ENCODE measurements at places on chromosomes 11 and 22.

GRCh38 chr11:117413616-117414015 lies 86.0 kb downstream of the CEP164 start:
- DNase-seq, result no peak

GRCh38 chr22:41578114-41578513 lies 11.5 kb downstream of the PMM1 start:
- no peak for DNase-seq

GRCh38 chr11:76639621-76640020 lies 30.9 kb downstream of the LRRC32 start:
- DNase-seq, result no peak

GRCh38 chr11:126310200-126310991 lies 6.5 kb downstream of the DCPS start:
- DNase-seq, result peak; percentile 42

DNA sequence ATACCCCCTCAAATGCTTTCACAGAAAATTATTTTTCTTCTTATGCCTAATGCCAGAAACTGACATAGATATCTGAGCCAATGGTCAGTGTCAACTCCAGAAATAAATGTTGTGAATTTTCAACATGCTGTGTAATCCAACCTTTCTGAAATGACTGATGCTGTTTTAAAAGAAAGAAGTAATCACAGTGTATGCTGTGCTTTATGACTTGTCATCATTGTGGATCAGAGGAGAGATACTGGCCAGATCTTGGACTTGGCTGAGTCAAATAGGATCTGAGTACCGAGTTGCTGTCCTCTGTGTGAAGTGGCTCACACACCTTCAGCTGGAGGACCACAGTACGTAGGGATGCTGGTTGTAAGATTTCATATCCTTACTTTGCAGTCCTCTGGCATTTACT lies 89.9 kb upstream of the ARHGAP20 start:
- no peak for DNase-seq

- DNase-seq, result no peak
These were observed 111.3 kb downstream of the PLEKHA7 start for GRCh38 chr11:16902781-16903378.

DNA sequence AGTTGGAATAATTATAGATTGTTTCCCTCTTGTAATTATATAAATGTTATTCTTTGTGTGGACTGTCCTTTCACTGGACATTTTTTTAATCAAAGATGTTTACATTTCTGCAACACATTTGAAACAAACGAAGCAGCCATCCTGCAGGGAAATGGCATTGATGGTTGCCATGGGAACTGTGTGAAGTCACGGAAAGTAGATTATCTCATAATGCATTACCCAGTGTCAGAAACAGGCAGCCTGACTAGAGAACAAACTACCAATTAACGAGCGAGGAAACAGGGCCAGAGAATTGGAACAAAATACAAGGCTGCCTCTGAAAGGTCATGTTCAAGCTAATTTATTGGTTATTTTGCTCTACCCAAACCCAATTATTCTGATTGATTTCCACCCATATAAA lies 96.9 kb upstream of the LARGE1 start:
- no peak for DNase-seq

GRCh38 chr11:44104481-44105294 lies 9.2 kb downstream of the EXT2 start:
- DNase-seq, result no peak

- DNase-seq, result no peak
These were observed 38.9 kb downstream of the ZNF195 start for GRCh38 chr11:3340025-3340424.

- DNase-seq, result no peak
These were observed 234.9 kb upstream of the SESN3 start for GRCh38 chr11:95465887-95466286.

- no peak for DNase-seq
These were observed 137.7 kb downstream of the MN1 start for GRCh38 chr22:27663812-27664211.

DNA sequence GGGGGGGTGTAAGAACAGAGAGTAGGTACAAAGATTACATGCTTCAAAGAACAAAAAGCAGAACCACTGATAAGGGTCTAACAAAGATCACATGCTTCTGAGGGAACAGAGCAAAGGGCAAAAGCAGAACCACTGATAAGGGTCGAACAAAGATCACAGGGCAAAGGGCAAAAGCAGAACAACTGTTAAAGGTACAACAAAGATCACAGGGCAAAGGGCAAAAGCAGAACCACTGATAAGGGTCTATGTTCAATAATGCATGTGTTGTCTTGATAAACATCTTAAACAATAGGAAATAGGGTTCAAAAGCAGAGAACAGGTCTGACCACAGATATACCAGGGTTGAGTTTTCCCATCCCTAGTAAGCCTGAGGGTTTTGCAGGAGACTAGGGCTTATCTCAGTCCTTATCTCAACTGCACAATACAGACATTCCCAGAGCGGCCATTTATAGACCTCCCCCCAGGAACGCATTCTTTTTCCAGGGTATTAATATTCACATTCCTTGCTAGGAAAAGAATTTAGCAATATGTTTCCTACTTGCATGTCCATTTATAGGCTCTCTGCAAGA lies 81.9 kb upstream of the PGR start:
- no peak for DNase-seq

DNA sequence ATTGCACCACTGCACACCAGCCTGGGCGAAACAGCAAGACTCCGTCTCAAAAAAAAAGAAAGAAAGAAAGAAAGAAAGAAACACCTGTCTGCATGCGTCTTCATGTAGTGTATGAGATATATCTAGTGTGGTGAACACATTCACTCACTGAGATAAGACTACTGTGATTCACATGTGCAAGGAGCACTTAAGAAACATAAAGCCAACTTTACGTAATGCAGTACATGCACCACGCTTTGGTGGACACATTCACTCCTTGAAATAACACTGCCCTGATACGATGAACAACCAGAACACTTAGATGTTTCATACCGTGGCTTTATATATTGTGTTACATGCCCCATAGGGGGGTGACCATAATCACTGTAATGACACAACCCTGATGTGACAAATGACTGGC lies 96.0 kb downstream of the MICAL3 start:
- DNase-seq, result no peak

DNA sequence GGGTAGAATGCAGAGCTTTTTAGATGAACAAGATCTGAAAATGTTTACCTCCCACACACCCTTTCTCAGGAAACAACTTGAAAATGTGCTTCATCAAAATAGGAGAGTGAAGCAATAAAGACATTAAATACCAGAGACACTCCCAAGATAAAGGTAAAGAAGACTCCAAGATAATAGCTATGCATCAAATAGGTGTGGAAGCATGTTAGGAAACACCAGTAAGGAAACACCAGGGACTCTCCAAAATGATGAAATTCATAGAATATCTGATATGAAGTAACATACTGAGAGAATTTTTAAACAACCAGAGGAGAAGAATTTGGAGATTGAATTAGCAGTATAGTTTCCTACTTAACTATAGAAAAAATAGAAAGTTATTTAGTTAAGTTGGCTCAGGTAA lies 57.0 kb downstream of the OR10A6 start:
- DNase-seq, result no peak

DNA sequence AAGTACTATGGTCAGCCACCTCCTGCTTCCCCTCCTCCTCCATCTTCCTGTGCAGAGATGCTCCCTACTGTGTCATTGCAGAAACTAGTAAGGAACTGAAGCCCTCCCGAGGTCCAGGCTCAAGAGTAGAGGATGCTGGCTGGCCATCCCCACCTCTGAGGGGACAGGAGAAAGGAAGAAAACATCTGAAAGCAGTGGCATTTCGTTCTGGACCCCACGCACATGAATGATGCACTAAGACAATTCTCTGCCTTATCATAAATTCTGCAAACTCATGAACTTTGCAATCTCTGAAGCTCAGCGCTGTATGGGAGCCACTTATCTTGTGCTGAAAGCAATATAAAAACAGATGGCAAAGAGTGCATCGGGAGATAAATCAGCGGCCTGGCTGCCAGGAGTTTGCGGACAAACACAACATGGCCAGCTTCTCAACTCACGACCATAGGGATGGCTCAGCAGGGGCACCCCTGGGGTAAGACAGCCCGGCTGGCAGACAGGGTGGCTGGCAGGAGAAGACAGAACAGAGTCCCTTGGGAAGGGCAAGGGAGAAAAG lies 306.4 kb downstream of the NXPE2 start:
- DNase-seq, result no peak

DNA sequence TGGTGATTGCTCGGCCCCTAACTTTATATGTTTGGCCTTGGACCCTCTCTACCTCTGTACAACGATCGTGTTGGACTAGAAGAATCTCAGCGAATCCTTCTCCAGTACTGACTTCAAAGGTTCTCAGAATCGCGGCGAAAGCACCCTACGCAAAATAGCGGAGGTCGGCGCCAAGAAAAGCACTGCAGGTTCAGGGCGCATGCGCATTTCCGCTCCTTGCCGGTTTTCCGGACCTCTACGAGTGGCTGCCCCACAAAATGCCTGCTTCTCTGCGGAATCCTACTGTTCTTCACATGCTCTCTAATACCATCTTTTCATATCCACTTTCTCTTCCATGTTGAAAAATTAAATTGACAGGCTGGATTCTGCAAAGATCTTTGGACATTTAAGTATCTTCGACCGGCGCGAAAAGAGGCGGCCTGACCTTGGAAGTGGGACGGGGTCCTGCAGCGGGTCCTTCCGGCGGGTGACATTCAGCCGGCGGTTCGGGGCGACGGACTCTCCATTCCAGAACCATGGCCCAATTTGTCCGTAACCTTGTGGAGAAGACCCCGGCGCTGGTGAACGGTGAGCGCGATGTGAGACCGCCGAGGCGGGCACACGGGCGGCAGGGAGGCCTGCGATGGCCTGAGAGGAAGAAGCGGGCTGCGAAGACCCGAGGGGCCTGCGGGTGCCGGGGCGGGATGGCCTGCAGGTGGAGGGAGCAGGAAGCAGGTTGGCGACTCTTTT lies at the start of gene ATP5MG:
TSS of gene ATP5MG (plus strand) at position 456 of the 729 bp plus-strand sequence. CDS start at position 516, 60 bp downstream.
- DNase-seq, result peak; percentile 88

- no peak for DNase-seq
These were observed 115.9 kb upstream of the CSNK2A3 start for GRCh38 chr11:11468954-11469353.

DNA sequence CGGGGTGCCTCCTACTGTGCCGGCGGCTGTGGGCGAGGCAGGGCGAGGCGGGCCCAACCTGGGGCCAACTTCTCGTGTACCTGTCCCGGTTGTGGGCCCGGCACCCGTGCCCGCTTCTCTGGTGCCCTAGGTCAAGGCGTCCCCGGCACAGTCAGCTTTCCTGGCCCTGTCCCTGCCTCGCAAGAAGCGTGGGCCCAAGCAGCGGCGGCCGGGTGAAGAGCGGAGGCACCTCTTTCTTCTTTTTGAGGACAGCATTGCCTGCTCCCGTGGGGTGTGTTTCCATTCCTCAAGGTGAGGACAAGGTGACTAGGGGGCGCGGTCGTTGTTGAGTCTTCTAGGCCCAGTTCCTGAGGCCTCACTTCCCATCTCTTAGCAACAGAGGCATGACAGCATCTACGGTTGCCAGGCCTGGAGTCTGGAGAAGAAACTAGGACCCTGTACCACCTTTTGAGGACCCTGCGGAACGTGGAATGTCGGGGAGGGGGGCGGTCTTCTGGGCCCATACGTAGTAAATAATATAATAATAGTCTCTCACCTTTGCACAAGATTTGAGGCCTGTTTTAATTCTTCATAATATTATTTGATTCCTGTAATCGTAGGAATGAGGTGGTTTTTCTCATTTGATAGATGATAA lies 418 bp downstream of the ACO2 start:
- DNase-seq, result no peak

DNA sequence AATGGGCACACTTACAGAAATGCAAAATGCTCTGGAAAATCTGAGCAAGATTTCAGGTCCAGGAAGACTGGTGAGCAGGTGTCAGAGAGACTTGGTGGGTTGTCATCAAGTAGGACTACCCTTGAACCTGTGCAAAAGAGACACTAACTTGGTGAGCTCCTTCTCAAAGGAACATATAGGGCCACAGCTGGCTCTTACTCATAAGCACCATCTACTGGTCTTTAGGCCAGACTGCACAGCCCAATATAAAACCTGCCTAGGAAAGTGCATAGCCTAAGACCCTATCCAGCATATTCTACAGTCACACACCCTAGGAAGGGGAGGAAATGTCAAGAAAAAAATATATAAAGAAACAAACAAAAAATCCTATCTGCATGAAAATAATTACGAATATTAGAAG lies 18.2 kb upstream of the OR10W1 start:
- DNase-seq, result no peak

GRCh38 chr11:36578458-36578857 lies 10.7 kb downstream of the RAG1 start:
- no peak for DNase-seq

DNA sequence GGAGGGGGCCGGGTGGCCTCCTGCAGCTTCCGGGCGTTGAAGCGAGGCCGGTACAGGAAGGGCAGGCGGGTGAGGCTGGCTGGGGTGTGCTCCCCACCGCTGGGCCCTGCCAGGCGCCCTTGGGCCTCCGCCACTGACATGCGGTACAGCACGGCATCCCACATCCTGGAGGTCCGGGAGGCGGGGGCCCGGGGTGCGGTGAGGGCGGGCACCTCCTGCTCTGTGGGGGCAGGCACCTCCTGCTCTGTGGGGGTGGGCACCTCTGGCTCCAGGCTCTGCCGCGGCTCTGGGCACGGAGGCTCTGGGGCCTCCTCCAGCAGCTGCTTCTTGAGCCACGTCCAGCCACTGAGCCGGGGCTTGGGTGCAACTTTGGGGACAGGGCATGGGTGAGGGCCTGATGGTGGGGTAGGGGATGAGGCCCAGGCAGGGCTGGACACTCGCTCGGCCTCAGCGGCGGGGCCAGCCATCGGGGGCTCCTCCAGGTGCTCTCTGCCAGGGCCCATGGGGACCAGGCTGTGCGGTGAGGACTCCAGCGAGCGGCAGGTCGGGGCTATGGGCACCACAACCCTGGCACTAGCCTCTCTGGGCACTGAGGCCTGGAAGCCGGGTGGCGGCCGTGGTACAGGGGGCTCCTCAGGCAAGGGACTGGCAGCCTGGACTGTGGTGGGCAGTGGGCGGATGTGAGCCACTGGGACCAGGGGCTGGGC lies 2.3 kb downstream of the PRR33 start:
- peak; percentile 62 for DNase-seq

DNA sequence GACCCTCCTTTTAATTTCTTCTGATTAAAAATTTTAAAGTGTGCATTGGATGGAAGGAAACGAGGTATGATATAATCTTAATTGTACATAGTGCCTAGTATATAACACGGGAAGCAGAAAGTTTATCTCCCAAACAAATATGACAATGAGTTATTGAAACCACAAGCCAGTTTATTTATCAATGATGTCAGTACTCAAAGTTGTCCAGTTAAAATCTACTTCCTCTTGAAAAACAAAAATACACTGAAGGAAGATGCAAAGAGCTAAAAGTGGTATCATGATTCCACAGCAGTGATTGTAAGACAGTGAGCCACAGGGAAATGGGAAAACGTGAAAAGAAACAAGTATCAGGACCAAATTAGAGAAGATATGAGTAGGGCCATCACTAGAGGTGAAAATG lies 18.8 kb upstream of the OR5B21 start:
- no peak for DNase-seq

DNA sequence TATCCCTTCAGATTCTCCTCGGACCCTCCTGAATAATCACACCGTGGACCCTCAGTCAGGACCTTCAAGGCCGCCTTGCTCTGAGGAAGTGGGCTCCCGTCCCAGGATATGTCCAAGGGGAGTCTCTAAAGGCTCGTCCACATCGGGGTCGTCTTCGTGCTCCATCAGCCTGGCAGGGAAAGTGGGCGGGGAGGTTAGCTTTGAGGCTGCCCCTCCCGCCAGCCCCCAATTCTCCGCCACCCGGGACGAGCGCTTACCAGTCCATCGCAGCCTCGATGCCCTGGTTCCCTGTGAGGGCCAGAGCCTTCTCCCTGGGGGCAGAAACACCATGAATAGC lies 472 bp downstream of the UBXN1 start:
- no peak for DNase-seq

GRCh38 chr11:128689591-128689947 lies 4.3 kb upstream of the FLI1 start:
- no peak for DNase-seq

Measured in stimulated activated CD8-positive, alpha-beta memory T cell treated with anti-CD3 and anti-CD28 coated beads, Interleukin-4, amount 100 ng/mL, for 24 hours (primary cell).